NCI-H187 (cell line): ENCODE measurements at places on chromosomes 7 and 10.

DNA sequence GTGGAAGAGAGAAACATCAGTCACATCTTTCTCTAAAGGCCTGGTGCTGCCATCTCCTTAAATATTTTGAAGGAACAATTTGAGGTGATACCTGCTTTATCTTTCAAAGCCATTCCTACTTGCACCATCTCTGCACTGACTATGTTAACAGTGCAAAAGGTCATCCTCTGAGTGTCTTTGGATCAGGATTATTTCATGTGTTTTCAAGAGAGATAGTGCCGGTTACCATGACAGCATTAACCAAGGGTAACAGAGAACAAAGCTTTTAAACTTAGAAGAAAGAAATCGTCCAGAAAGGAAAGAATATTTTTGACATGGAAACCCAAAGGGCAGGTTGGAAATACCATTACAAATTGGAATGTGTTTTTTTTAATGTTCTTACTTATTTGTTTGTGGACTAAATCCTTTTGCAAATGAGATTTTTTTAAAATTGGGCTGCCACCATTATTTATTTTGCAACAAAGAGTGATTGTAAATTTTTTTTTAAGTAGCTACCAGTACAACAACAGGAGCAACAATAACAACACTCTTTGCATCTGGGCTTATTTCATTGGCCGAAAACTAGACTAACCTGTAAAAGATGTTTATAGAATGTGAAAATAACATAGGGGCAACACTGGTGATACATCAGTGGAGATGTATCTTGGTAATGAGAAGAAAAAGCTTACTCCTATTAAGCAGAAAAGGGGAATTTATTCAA lies 234.2 kb downstream of the CREB5 start:
- no peak for DNase-seq

- no peak for DNase-seq
Observed at GRCh38 chr10:133411523-133412380, 12.7 kb downstream of the SPRN start.

DNA sequence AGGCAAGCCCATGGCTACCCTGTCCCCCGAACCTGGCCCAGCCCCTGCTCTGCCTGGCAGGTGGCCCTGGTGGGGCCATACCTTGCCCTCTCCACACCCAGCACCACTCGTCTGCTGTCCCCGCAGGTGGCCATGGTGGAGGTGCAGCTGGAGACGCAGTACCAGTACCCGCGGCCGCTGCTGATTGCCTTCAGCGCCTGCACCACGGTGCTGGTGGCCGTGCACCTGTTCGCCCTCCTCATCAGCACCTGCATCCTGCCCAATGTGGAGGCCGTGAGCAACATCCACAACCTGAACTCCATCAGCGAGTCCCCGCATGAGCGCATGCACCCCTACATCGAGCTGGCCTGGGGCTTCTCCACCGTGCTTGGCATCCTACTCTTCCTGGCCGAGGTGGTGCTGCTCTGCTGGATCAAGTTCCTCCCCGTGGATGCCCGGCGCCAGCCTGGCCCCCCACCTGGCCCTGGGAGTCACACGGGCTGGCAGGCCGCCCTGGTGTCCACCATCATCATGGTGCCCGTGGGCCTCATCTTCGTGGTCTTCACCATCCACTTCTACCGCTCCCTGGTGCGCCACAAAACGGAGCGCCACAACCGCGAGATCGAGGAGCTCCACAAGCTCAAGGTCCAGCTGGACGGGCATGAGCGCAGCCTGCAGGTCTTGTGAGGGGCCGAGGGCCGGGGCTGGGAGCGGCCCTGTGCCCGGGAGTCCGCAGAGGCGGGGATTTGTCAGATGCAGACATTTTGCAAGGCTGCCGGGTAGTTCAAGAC lies 13.2 kb downstream of the ORAI2 start:
- DNase-seq: no peak

DNA sequence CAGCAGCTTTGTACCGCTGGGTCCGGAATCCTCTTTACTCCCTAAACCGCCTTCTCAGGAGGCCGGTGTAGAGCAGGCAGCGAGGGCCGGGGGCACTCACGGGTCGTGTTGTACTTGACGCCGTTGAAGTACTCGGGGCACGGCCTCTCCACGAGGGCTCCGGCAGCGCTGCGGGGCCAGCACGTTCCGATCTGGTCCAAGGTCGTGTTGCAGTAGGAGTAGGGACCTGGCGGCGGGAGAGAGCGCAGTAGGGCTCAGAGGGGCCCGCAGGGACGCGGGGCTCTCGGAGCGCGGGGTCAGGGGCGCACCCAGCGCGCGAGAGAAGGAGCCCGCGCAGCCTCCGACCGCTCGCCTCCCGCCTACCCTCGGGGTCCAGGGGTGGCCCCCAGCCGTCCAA lies 443 bp downstream of the CRHR2 start:
- no peak for DNase-seq

DNA sequence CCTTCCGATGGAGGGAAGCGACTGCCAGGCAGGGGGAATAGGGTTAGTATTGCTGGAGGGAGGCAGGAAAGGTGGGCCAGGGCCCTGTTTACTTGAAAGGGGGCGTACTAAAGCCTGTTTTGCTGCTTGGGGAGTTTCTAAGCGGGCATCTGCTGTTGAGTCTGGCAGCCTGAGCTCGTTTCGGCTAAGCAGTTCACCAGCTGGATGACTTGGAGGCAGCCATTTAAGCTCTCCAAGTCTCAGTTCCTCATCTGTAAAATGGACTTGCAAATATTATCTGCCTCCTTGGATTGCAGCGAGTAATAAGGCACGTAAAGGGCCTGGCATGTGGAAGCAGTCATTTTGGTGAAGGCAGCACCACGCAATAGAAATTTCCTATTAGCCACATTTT lies 44.0 kb downstream of the LDB3 start:
- DNase-seq: no peak

DNA sequence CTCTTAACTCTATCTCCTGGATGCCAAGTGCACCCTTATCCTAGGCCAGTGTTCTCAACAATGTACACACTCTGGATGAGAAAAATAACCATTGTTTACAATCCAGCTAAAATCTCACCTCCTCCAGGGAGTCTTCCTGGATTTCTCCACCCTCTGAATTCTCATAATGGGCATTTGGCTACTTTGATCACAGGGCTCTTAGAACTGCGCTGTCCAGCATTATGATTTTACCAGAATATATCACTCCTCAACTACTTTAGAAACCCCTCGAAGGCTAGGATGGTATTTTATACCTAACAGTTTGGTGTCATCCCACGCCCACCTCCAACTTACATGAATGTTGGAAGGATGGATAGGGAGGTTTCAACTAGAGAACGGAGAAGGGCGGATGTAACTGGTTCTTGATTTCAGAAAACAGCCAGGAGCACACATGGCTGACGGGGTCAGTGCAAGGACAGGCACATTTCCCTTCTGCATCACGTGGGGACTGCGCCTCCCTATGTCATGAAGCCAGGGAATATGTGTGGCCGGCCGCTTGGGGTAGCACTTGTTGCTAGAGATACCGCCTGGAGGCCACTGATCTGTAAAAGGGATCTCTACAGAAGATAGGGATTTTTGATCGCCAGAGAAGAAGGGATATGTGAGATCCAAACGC lies 1.2 kb upstream of the ATP6V0E2 start:
- peak; percentile 51 for DNase-seq

GRCh38 chr7:55588379-55588699 lies 16.0 kb upstream of the VOPP1 start:
- no peak for DNase-seq

DNA sequence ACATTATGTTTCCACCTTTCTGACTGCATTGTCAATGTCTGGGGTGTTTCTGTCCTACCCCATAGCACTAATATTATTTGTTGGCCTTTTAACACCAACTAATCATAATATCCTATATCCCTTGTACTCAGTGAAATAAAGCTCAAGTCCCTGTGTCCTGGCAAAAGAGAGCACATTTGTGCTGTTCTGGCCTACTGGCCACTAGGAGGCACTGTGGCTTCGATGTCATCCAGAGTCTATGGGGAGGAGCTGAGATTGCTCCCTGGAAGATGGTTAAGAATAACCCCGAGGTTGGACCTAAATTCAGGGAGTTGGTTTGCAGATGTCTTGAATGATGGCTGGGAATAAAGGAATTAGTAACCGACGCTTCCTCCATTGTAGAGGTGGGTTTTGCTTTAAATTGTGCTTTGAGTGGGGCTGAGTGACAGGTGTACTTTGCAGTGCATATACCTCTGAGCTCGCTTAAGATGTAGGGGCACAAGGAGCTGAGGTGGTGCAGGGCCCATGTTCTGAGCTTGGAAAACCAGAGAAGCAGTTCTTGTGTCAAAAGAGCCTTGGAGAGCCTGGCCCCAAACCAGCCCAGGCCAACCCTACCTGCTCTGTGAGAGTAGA lies 191.2 kb upstream of the PRSS1 start:
- no peak for DNase-seq

DNA sequence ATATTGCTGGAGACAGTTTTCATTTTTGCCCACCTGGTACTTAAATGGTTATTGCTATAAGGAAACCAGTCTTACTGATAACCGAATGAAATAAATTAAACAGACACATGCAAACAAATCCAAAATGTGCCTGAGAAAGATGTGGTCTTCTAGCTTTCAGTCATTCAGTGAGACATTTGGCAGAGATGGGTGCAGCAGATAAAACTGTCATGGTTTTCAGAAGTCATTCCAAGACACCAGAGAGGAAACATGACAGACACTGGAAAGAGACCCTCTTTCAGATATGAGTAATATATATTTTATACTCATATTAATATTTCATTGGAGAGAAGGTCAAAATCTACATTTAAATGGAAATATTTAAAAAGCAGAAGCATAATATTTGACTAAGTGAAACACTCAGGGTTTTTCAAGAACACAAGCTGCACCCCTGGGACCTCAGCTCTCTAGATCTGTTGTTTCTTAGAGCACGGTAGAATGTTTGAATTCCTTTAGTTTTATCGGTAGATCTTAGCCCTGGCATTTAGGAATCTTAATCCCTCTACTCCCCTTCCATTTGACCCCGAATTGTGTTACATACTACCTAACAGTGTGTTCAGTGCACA lies 246.1 kb downstream of the AUTS2 start:
- no peak for DNase-seq

DNA sequence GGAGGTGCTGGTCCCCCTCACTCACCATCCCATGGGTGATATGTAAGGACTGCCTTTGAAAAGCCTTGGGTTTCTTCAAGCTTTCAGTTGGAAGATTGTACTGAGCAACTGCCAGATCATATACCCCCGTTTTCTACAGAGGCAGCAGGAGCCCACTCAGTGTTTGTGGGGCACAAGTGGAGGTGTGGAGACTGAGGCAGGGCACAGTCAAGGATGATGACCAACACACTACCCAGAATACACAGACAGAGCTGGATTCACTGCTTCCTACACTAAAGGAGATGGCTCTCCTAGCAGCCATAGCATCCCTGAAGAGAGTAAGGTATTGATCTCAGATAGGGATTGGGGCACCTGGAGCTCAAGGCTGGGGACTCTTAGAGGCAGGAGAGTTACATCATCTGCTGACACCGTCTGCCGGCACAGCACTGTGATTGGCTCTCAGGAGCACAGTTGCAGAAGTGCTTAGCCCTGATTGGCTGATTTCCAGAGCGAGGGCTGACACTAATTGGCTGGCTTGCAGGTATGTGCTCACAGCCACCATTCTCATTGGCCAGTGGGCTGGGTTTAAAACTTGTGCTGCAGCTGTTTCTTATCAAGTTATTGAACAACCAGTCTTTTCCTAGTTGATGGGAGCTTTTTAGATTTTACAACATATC lies 77.9 kb upstream of the PFKP start:
- DNase-seq: no peak

- DNase-seq: no peak
Observed at GRCh38 chr10:17766731-17767130, 14.7 kb downstream of the TMEM236 start.

GRCh38 chr10:33993917-33994316 lies 659.5 kb upstream of the NRP1 start:
- no peak for DNase-seq

DNA sequence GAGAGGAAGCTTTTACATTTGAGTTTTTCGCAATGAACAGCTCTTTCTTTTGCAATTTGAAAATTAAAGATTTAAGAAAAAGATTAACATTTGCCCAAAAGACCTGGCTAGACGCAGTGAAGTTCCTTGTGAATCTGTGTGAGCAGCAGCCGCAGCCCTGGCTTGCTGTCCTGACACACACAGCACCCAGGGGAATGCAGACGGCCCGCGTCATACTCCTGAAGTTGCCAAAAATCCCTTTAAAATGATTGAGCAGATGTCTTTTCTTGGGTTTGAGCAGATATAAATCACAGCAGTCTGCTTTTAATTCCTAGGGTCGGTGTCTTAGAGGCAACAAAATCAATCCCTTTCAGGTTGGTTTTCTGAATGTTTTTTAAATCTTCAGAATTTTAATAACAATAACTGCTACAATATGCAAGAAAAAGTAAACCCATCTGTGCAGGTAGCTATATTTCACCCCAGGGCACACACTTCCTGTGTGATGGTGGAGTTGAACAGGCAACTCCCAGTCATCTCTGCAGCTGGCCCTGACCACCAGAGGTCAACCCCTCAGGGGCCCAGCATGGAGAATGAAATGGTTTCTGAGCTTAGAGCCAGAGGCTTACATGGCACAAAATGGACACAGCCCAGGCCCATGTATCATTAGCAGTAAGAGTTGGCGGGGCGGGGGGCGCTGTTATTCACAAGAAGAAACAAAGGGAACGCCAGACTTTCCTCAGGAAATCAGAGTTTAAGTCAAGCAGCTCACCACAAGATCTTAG lies 32.2 kb upstream of the TRIL start:
- no peak for DNase-seq

DNA sequence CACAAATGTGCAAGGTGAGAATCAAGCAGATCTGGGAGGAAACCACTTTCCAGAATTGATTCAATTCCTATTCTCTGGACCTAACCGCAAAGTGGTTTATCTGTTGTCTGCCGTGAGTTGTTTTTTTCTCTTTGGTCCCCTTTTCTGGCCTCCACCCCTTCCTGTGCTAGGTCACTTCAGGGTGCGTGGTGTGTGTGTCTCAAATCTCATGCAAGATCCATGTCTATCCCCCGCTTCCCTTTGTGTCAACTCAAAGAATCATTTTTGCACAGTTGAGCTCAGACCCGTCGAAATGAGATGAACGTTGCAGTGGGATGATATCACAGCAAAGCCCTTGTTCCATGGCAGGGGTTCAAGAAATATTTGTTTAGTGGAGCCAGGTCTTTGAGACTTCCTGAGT lies 184.5 kb downstream of the GATA3 start:
- no peak for DNase-seq

DNA sequence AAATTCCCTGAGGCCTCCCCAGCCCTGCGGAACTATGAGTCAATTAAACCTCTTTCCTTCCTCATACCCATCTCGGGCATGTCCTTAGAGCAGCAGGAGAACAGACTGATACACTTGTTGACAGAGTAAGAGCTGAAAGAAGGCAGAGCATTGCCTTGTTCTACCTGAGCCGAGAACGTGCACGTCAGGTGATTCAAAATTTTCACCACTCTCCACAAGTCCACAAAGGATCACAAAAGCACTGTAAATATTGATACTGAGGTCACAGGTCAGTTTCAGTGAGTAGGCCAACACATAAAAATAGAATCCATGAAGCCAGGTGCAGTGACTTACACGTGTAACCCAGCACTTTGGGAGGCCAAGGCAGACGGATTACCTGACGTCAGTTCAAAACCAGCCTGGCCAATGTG lies 27.8 kb downstream of the DCLRE1C start:
- no peak for DNase-seq

GRCh38 chr10:97019213-97019844 lies 166.4 kb downstream of the SLIT1 start:
- no peak for DNase-seq
